ENCODE measurements at places on chromosomes 2 and 18.

DNA sequence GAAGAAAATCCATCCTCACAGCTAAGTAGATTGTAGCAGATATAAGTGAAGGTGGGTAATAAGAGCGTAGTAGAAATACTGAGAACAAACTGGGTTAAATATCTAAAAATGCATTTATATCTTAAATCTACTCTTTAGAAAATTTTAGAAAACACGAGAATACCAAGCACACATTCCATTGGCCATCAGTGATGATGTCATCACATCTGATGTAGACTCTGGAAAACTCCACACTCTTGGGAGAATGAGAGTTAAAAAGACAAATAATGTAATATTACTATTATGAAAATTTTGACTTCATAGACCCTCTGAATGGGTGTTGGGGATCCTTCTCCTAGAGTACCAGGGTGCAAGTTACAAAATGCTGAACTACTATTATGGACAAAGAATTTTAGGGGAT, 3.7 kb downstream of the RIOK3 start:
- no peak for DNase-seq

DNA sequence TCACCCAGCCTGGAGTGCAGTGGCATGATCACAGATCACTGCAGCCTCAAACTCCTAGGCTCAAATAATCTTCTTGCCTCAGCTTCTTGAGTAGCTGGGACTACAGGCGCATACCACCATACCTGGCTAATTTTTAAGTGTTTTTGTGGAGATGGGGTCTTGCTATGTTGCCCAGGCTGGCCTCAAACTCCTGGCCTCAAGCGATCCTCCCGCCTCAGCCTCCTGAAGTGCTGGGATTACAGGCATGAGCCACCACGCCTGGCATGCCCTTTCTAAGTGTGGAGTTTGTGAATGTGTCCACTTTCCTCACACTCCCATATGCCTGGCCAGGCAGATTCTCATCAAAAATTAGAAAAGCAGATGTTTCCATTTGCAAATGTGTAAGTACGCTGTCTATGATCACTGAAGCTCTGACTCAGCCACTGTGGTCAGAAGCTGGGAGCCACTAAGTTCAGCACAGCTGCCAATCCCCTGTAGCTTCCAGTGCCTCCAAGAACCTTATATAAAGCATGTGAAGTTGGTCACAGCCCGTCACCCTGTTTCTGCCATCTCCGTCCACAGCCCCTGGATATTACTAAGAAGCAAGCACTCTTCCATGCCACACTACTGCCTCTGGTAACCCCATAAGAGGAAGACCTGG, 155.4 kb downstream of the FAM210A start:
- no peak for DNase-seq

DNA sequence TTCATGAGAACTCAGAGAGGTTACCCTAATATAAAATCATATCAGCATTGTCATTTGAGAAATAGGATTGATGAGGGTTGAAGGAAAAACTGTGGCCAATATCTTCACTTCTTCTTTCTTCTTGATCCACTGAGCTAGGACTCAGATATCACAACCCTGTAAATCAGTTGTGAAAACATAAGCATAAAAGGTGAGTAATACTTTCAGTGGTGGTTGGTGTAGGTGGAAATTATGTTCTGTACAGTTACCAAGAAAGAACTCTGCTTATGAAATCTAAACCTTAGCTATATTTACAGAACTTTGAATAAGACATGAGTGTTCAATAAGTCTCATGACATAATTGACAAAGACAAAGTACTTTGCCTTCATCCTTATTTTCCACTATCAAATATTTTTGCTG, 56.3 kb downstream of the PAX3 start:
- DNase-seq, result no peak

GRCh38 chr2:11542275-11542819, 8.5 kb downstream of the GREB1 start:
- no peak for DNase-seq

DNA sequence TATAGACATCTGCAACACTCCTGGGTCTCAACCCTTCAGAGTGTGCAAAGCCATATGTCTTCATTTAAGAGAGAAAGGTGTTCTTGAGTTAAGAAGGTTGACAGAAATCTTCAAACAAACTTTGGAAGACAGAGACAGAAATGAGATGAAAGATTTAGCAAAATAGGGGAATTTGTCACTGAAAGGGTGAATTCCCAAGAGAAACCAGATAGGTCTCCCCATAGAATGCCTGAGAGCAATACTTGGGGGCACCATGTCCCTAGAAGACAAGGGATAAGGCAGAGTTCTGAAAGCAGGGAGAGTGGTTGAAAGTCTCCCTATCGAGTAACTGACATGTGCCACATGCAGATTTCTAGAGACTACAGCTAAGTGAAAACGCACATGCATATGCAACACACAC, 50.0 kb downstream of the AP1S3 start:
- no peak for DNase-seq

DNA sequence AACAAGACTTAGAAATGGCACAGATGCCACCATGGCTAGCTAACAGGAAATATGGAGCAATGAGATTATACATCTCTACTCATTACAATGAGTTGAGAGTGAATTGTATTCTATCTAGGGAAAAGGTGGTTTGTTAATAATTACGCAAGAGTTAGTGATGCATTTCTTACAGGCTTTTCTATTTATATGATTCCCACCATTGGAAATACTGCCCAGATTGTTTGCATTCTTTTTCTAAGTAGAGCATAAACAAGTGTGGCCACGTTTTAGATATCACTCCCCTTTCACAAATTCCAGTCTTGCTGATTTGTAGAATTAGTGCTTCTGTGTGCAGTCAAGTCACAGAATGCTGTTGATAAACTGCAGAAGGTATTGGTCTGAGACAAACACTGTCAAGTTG, 56.6 kb downstream of the ZNF804A start:
- no peak for DNase-seq

DNA sequence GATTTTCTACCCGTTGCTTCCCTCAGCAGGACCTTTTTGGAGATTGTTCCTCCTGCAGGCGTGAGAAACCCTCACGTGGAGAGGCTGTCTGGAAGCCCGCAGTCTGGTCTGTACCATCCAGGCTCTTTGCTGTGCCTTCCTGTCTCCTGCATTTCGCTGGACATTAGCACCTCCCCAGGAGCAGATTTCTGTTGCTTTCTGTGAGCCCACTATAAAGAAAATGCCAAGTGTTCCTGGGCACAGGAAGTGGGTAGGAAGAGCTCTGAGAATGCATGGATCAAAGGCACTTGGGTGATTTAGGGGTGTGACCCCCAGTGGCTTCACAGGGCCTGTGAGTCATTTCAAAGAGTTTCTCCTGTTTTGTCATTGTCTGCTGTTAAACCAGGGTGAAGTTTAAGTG, 27.3 kb downstream of the SPTBN1 start:
- DNase-seq, result peak; percentile 48

DNA sequence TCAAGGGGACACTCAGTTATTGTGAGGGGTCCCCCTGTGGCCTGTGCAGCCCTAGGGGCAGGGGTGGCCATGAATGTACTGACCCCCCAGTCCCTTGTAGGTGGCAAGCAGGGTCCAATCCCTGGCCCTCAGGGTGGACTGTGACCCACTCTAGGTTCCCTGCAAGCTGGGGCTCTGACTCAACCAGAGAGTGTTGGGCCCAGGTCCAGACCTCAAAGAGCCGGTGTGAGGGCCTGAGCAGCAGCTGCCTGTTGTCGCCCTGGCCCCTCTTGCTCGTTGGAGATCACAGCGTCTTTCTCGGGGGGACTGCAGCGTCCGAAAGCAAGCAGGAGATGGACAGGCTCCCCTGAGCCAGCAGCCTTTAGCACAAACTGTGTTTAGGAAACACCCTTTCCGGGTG, 66.8 kb upstream of the ATG16L1 start:
- no peak for DNase-seq

DNA sequence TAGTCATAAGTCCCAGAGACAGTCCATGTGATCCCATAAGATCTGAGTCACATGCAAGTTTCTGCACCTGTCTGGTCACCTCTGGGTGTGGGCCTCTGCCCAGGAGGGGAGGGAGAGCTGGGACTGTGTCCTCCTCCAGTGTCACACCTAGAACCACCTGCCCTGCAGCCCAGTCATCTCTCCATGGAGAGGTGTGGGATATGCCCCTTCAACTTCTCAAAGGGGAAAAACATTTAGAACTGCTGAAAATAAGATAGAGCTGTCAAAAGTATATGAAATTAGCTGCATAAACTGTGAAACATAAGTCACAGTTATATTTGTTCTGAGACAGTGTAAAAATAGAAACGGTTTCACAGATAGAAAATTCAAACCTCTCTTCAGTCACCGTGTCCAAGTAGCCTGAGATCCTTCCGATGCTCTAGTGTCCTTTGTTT, 55.4 kb downstream of the NGEF start:
- DNase-seq, result no peak

DNA sequence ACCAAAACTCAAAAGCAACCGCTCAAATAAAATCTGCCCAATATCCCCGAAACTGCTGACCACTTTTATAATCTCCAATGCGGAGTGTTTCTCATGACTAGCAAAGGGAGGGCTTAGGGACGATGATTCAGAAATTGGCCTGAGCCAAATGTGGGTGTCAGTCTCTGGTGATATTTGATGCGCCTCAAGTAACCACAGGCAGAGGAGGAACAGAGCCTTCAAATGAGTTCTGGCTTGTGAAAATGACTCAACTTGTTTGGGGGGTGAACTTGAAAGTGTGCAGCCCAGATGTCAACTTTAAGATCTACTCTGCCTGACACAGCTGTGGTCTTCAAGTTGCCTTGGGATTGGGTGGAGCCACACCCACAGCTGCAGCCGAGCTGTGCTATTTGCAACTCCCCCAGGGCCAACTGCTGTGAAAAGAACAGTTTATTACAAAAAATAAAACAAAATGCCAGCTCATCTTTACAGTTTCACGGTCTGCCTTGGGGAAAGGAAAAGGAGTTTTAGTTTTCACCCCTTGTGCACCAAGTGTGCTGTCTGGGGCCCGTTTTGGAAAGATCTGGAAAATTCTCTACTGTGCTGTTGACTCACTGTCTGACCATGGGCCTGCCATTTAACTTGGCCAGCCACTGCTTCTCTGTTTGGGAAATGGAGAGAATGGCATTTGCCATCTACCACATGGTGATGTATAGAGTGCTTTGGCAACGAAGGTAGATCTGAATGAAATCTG, 222.1 kb downstream of the MTX2 start:
- DNase-seq, result peak; percentile 89

GRCh38 chr2:562391-563364, 114.5 kb downstream of the TMEM18 start:
- DNase-seq, result no peak

Data from HTR-8/SVneo (cell line).